ENCODE measurements at places on chromosomes 6 and 20.

- no peak for DNase-seq
Measured at GRCh38 chr6:63773200-63773599, 137.6 kb downstream of the PHF3 start.

DNA sequence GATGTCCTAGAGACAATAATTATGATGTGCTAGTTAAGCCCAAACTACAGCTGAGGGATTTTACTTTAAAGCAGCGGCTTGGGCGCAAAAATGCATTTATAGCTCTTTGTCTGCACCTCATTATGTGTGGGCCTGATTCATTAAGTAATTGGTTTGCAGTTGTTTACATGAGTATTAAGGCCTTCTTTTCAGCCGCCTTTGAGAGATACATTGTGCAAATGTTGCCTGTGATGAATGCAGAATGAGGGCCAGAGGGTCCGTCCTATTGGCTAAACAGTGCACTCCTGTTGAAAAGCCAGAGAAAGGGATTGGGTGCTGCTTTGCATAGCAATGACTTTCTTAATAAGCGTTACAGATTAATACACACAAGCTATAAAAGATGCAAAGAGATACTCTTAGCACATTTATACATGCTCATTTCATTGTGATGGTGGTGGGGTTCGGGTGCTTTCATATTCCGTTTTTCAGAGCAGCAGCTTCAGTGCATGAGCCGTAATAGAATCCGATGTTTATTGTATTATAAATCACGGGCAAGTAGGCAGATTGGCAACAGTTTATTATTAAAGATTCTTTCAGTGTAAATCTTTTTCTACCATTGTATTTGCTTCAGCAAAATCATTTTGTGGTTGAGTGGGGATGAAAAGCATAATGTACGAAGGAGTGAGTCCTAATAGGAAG lies 68.2 kb upstream of the XRN2 start:
- no peak for DNase-seq

DNA sequence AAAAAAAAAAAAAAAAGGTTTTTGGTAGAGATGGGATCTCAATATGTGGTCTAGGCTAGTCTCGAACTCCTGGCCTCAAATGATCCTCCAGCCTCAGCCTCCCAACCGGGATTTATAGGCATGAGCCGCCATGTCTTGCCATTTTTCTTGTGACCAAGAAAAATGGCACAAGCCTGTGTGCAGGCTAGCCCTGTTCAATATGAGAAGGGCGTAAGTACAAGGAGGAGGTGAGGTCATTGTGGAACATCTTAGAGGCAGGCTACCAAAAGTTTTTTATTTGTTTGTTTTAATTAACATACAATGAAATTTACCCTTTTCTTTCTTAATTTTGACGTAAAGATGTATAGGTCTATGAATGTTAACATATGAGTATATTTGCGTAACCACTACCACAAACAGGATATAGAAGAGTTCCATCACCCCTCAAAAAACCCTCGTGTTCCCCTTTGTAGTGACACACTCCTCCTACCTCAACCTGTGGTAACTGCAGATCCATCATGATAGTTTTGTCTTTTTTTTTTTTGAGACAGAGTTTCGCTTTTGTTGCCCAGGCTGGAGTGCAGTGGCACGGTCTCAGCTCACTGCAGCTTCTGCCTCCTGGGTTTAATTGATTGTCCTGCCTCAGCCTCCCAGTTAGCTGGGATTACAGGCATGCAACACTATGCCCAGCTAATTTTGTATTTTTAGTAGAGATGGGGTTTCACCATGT lies 28.3 kb upstream of the KIF3B start:
- no peak for DNase-seq

DNA sequence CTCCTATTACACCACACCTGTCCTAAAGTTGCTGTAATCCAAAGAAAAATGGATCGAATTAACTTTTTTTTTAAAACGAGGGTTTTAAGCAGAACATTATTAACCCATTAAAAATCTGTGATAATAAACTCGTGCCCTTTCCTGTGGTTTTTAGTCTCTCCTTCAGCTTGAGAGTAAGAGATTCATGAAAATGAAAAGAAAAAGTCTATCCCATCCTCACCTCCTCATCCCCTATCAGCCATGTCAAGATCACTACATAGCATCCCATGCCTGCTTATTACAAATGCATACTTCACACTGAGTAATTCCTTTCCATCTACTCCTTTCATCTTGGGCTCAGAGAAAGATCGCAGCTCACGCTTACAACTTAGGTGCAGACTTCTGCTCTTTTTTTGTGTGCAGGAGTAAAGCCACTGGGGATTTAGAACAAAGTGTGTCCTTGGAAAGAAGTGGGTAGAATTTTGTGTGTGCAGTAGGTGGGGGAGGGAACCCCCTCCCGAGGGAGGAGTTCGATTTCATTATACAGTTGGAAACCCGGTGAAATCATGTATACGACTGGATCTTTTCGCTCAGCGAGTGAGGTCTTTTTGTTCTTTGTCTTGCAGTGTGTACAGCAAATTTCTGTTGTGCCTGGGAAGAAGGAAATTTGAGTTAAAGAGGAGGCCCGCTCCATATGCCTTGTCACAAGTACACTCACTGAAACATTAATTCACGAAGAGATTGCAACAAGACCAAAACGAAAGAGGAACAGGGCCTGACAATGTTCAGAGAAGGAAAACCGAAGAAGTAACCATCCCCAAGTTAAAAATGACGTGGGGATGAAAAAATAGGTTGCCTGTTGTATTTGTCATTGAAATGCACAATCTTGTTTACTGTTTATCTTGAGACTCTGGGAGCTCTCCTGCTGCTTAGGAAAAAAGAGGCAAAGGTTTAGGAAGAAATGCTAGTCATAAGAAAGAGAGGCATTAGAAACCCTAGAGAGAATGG lies 146.5 kb upstream of the ZNF217 start:
- DNase-seq, result no peak

GRCh38 chr6:105452924-105453756 lies 50.3 kb upstream of the PREP start:
- no peak for DNase-seq

- no peak for DNase-seq
Measured at GRCh38 chr6:89729818-89730217, 89.8 kb downstream of the MDN1 start.

GRCh38 chr20:4815628-4816027 lies 93.9 kb downstream of the PRND start:
- no peak for DNase-seq

- peak; percentile 68 for DNase-seq
Measured at GRCh38 chr6:3748208-3749066, 3.1 kb downstream of the PXDC1 start.

DNA sequence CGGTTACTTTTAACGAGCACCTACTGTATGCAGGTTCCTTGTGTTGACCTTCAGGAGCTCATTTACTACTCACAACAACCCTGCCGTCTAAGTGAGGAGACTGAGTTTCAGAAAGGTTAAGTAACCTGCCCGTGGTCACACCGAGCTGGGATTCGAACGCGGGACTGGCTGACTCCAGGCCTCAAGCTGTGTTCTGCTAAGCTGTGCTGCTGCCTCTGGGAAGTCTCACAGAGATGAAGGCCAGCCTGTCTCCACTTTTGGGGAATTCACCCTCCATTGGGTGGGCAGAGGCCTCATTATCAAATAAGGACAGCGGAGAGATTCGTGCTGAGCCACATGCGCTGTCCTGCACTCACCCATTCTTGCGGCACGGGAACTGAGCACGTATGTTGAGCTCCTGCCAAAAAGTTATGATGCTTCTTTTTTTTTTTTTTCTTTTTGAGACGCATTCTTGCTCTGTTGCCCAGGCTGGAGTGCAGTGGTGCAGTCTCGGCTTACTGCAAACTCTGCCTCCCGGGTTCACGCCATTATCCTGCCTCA lies 25.9 kb upstream of the MYT1 start:
- no peak for DNase-seq

DNA sequence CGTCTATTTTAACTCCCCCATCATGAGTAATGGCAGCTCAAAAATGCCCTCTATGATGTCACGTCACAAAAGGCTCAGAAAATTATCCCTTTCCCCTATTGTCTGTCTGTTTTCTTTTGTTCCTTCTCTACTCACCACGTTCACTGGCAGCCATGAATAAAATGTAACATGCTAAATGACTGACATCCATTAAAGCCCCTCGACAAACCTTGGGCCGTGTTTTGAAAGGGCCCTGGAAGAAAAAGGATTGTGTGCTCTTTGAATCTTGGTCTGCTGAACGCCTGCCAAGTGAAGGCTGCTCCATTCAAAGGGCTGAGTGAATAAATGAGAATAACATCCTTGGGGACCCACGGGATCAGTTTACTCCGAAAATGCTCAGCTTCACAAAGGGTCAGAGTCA lies 118.7 kb downstream of the RPS12 start:
- no peak for DNase-seq

- no peak for DNase-seq
Measured at GRCh38 chr20:20184706-20185105, 132.4 kb downstream of the CFAP61 start.

DNA sequence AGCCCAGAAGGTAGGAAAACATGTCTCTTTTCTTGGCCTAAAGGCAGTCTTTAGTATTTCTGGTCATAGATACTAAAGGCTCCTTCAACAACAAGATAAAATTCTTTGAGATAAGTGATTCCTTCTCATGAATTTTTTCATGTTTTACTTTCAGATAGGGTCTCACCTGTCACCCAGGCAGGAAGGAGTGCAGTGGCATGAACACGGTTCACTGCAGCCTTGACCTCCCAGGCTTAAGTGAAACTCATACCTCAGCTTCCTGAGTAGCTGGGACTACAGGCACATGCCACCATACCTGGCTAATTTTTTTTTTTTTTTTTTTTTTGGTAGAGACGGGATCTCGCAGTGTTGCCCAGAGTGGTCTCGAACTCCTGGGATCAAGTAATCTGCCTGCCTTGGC lies 9.1 kb downstream of the PNLDC1 start:
- DNase-seq, result no peak

GRCh38 chr20:7868108-7868507 lies 72.2 kb downstream of the HAO1 start:
- DNase-seq, result no peak

DNA sequence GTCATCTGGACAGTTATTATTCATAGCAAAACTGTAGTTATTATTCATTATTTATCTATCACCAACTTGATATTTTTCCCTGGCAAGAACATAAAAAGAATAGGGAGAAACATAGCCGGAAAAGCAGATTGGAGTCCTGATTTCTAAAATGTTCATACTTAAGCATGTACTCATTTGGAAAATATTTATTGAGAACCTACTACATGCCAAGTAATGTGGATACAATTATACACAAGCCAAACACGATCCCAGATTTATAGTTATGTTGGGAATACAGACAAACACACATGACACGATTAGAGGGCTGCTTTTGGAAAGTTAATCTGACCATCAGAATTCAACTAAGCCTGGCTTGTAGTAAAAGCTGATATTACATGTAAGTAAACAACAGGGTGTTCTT lies 30.7 kb downstream of the ARHGAP18 start:
- DNase-seq, result no peak

- no peak for DNase-seq
Measured at GRCh38 chr6:77626426-77626825, 26.4 kb upstream of the MEI4 start.

DNA sequence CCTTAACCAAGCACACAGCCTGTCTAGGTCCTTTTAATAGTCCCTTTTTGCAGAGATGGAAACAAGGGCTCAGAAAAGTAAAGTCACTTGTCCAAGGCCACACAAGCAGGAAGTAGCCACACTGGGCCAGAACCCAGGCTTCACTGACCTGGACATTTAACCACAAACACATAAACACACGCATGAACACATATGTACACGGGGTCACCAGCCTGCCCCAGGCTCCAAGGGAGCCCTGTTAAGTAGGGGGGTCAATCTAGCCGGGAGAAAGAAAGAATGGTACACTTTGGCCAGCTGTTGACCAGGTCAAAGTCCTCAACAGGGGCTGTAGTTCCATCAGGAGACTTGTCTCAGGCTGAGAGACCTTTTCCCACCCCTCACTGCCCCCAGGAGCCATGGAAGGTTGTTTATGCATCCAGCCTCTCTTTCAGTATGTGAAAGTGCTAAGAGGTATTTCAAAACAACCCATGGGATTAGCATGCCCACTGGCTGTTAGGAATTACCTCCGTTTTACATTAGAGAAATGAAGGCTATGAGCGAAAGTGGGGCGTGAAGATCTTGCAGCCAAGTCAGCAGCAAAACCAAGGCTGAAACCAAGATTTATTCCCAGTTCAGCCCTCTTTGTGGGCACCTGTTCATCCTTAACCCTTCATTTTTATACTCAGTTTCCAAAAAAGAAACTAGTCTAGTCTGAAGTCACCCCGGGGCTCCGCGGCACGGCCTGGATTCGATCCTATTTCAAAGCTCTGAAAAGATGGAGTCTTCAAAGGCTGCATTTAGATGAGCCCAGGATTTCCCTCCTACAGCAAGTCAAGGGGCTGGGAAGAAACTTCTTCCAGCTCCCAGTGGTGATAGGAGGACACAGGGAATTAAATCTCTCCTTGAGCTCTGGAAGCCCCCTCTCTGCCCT lies 9.8 kb downstream of the SDC4 start:
- DNase-seq, result no peak

GRCh38 chr20:52590100-52590499 lies 382.1 kb upstream of the TSHZ2 start:
- DNase-seq, result no peak

DNA sequence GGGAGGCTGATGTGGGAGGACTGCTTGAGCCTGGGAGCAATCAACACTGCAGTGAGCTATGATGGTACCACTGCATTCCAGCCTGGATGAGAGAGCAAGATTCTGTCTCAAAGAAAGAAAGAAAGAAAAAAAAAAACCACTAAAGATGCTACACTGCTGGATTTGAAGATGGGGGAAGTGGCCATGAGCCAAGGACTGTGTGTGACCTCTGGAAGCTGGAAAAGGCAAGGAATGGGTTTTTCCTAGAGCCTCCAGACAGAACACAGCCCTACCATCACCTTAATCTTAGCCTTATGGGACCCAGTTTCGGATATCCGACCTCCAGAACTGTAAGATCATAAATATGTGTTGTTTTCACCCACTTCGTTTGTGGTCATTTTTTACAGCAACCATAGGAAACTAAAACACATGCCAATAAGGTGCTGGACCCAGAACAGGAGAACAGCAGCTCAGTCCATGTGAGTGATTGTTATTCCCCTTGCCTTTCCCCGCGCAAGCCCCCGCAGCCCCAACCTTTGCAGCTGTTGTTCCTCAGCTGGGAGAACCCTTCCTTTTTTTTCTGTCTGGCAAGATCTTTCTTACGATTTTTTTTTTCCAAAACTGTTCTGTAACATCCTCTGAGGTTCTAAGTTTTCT lies 11.1 kb upstream of the VAPB start:
- DNase-seq, result no peak

- DNase-seq, result no peak
Measured at GRCh38 chr6:12126051-12126450, 113.9 kb downstream of the HIVEP1 start.

- no peak for DNase-seq
Measured at GRCh38 chr6:129623008-129623732, 86.8 kb downstream of the ARHGAP18 start.

GRCh38 chr6:75396005-75396800 lies 97.4 kb downstream of the FILIP1 start:
- no peak for DNase-seq

DNA sequence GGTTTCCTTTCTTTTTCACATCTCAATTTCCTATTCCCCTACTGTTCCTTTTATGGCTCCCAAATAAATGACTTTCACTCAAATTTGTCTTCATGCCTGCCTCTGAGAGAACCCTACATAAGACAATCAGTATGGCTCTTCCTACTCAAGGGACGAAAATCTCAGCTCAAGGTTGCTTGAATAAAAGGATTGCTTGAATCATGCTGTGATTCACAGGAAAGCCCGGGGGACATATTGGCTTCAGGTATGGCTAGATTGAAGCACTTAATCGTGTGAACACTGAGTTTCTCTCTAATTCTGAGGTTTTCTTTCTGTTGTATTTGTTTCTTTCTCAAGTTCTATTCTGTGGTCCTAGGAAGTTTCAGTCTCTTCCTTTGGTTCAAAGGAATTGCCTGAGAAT lies 140.3 kb upstream of the SULF2 start:
- DNase-seq, result no peak

All from HEK293T (cell line).